Hepatic stellate cell (primary cell): ENCODE measurements at places on chromosomes 7 and 10.

GRCh38 chr10:84987039-84987438, 658.6 kb downstream of the CCSER2 start:
- no peak for DNase-seq

DNA sequence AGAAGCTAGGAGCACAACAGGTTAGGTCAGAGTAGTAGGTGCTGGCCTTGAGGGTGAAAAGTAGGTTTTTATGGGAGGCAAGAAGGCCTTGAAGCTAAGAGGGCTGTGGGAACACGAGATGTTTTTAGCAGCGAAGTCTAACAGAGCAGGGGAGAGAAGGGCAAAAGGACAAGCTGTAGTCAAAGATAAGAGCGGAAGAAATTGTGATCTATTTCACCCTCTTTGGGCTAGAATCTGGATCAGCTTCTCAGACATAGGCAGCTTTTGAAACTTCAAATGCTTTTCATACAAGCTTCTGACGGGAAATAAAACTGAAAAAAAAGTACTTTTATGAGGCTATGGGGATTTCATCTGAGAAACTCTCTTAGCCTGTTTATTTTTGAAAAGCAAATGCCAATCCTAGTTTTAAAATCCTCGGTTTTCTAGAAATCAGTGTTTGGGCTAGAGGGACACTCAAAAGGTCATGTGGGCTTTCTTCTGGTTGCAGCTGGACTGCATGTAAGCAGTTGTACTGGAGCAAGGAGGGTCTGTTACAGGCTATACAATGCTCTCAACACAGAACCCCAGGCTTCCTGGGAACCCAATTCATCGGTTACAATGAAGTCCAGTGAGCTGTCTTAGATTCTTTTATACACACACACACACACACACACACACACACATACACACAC, 83.6 kb downstream of the RNF216 start:
- DNase-seq, result no peak

DNA sequence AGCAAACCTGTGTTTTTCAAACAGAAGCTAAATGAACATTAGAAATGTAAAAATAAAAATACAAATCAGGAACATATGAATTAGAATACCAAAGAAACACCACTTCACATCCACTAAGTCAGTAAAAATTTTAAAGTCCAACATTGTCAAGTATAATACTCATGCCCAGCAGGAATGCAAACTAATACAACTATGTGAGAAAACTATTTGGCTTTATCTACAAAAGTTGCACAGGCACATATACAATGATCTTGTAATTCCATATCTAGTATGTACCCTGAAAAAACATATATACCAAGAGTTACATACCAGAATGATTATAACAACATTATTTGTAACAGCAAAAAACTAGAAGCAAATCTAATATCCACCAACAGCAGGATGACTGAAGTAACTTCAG, 91.1 kb downstream of the RNF32 start:
- peak; percentile 4 for DNase-seq

DNA sequence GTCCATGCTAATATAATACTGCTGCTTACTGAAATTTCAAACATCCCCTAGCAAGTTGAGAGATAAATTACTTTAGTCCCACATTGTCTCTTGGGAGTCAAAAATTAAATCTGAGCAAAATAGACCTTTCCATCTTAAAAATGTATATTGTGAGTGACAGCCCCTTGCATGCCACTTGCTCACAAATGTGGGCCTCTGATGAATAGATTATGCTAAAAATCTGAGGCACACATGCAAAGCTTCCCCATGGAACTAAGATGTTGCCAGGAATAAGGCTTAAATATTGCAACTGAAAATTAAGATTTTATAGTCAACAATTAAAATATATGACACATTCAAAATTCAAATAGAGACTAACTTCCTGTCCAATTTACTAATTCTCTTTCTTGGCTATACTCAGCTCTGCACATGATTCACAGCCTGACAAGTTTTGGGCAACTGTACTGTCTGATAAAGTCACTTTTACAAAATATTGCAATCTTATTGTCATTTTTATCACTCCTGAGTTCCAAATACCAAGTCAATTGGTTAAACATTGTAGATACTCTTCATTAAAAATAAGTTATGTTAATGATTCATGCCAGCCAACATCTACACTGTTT, 301.2 kb downstream of the CACNA2D1 start:
- no peak for DNase-seq

DNA sequence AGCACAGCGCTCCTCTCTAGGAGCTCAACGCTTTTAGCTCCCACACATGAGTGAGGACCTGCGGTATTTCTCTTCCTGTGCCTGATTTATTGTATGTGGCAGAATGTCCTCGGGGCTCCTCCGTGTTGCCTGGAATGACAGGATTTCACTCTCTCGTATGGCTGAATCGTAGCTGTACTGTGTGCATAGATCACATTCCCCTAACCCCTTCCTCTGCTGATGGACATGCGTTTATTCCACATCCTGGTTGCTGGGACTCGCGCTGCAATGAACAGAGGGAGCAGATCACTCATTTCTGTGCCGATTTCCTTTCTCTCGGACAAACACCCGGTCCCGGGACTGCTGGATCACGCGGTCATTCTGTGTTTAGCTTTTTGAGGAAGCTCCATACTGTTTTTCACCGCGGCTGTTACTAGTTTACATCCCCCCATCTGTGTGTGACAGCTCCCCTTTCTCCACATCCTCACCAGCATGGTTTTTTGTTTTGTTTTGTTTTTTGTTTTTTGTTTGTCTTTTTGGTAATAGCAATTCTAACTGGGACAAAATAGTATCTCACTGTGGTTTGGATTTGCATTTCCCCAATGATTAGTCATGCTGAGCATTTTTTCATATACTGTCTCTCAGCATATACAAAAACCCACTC, 76.3 kb downstream of the FOXL3 start:
- no peak for DNase-seq

DNA sequence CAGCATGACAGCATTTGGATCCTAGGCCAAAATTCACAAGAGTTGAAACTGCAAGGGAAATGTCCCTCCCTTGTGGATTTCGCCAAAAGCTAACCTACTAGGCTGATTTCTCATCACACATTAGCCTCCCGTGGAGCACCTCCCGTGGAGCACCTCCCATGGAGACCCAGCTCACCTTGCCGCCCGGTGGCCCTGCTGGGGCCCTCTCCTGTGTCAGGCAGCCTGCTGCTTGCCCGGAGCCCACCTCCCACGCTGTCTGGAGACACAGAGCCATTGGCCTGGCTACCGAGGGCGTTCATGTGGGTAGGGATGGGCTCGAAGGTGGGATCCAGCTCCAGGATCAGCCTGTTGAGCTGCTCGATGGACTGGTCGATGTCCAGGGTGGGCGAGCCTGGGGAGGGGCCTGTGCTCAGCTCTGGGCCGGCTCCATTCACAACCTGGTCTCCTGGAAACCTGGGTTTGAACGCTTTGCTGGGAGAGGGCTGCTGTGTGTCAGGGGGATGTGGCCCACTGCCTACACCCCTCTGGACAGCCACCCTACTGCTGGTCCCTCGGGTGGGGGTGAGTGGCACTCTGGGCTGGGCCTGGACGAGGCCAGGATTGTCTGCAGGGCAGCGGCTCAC, 213.6 kb downstream of the TNS3 start:
- no peak for DNase-seq
